ENCODE measurements at places on chromosomes 2 and 18.

- no peak for DNase-seq
These were observed 638.5 kb downstream of the CNTNAP5 start for GRCh38 chr2:124663645-124663997.

GRCh38 chr2:10876394-10876793 is 35.3 kb upstream of the KCNF1 start:
- DNase-seq, result no peak

DNA sequence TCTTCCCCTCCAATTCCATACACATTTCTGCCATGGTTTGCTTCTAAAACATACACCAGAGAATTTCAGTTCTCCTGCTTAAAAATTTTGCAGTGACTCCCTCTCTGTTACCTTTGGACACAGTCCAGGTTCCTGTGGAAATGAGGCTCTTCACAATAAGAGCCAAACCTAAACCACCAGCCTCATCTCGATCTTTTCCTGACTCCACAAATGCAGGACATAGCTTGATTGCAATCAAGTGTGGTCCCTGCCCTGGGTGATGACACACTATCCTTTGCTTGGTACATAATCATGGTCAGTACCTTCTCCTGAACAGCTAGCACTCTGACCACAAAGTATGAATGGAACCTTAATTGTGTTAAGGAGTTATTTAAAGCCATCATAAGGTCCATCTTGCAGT is 134.9 kb upstream of the CHAC2 start:
- no peak for DNase-seq

DNA sequence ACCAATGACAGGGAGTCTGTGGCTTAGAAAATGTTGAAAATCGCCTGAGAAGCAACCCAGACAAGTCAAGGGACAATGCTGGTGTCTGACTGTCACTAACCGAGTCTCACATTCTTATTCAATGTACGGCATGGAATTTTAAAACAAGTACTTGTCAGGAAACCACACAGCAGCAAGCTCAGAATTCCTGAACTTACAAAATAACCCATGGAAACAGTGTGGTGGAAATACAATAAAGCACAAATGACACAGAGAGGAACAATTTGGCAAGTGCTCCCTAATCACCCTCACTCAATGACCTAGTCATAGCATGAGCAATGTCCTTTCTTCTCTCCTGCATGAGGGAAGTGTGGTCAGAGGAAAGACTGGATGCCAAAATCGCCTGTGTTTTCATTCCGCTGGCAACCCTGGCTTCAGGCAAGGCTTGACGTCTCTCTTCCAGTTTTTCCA is 154.0 kb downstream of the SATB2 start:
- no peak for DNase-seq

DNA sequence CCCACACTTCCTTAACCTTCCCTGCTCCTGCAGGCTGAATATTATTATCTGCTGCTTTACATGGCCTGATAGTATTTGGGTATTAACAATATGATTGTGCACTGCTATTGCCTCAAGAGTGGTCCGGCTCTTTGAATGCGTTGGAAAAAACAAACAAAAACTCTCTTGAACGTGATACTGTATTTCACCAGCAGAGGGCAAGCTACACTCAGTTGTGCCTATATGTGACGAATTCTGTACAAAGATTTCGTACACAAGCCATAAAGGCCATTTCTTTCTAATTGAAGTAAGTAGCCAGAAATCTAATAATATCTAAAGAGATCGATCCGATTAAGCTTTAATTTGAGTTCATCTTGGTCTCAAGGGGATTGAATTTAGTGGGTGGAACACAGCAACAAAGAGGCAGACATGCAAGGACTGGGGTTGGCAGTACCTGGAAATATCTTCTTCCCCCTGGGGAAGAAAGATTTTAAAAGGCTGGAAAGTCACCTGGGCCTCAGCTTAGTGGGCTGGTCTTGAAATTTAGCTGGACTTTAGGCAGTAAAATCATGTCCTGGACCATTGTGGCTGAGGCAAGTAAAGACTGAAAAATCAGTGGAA is 49.3 kb upstream of the RAB6D start:
- no peak for DNase-seq

DNA sequence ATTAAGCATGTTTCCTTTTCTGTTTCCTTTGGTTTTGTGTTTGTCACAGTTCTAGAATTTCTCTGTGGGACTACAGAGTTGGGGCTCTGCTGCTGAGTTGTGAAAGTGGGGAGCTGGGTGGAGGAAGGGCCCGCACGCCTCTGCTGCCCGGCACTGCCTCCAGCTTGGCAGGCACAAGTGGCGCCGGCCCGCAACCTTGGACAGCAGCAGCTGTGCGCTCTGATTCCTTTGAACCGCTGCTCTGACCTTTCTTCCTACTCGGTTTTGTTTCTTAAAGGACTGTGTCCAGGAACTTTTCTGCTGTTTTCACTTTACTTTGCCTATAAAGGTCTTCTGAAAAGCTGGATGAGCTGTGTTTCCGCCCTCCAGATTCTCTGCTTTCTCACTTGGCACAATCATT is 137.6 kb upstream of the ALPP start:
- DNase-seq, result no peak
